Brain (organoid and tissue), 16 donors: ENCODE measurements at places on chromosomes 12 and 14.

- peak; percentile 77 for DNase-seq
Observed at GRCh38 chr12:116455540-116456329, 103.4 kb upstream of the MAP1LC3B2 start.

- DNase-seq, result no peak
Observed at GRCh38 chr12:111870216-111870615, 28.2 kb downstream of the MAPKAPK5 start.

GRCh38 chr12:98909746-98910145 lies 264.7 kb downstream of the APAF1 start:
- peak; percentile 66 for DNase-seq

GRCh38 chr12:109673884-109674283 lies 39.7 kb upstream of the FAM222A start:
- DNase-seq, result no peak

GRCh38 chr14:75044322-75044721 lies 6.9 kb downstream of the MLH3 start:
- DNase-seq, result no peak

DNA sequence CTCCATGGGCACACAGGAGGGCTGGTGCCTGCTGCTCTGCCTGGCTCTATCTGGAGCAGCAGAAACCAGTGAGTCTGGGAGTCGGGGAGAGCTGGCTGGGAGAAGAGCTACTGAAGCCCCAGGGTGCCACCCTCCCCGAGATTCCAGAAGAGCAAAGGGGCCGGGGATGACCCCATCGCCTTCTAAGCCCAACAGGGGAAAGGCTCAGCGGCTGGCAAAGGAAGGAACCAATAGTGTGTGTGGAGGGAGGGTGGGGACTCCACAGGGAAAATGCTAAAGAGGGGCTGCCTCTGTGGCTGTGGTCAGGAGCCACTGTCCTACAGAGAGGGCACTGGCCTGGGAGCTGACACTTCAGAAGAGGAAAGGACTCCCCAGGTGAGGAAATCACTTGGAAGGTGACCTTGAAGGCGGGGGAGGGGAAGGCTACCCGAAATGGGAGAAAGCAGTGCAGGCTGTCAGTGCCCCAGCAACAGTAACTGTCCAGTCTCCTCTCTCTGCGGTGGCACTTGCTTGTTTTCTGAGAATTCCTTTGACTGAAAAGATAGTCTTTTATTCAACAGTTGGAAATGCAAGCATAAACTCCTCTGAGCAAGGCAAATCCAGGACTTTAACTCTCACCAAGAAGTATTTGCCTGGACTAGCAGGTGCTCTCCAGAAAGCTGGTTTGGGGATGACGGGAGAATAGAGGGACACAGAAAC lies 552 bp downstream of the TAPBPL start:
- DNase-seq, result no peak

- no peak for DNase-seq
Observed at GRCh38 chr12:90672081-90672480, 282.9 kb downstream of the CCER1 start.

GRCh38 chr12:34301251-34302130 lies 279.2 kb downstream of the ALG10 start:
- DNase-seq, result no peak

DNA sequence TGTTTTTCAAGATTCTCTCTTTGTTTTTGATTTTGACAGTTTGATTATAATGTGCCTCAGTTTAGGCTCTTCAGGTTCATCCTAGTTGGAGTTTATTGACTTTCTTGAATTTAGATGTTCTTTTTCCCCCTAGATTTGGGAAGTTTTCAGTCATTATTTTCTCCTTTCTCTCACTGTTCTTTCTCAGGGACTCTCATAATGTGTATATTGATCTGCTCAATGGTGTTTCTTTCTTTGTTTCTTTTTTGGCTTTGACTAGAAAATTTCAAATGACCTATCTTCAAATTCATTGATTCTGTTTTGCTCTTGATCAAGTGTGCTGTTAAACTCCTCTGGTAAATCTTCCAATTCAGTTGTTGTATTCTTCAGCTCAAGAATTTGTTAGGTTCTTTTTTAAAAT lies 108.3 kb downstream of the RGS6 start:
- DNase-seq, result no peak

DNA sequence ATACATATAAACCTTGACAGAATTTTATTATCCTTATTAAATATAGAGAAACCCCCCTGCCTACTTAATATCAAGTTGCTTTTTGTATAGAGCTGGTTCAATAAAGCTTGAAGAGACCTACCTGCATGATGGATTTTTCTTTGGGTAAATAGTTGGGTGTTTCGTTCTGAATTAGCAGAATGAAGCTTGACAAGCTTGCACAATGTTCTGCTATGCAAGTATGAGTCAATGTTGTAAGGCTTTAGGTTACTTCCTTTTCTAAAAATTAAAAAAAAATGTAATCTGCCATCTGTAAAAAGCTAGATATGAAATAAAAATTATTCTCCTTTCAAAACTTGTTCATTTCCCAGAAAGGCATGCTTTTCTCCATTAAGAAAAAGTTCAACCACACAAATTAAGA lies 1662.6 kb upstream of the SEL1L start:
- DNase-seq, result no peak

GRCh38 chr12:31006416-31007152 lies 67.1 kb upstream of the DDX11 start:
- DNase-seq, result no peak

- no peak for DNase-seq
Observed at GRCh38 chr12:57456737-57457490, 1.8 kb downstream of the INHBE start.

DNA sequence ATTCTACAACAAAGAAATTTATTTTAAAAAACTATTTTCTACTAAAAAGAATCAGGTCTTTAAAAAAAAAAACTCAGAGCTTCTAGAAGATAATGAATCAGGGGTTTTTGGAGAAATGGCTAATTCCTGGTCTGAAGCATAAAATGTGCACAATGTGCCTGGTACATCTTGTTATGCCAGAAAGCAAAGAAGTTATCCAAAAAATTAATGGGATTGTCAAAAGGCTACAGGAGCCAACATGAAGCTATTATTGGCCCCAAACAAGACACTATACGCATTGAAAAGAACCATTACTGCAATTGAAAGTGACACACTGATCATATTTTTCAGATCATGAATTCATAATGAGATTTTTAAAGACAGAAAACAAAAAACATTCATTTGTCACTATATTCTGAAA lies 19.3 kb upstream of the TUBA1A start:
- DNase-seq, result no peak

- DNase-seq, result no peak
Observed at GRCh38 chr12:121190523-121191031, 19.4 kb upstream of the P2RX4 start.

- no peak for DNase-seq
Observed at GRCh38 chr12:21546716-21547115, 20.6 kb downstream of the SPX start.

- no peak for DNase-seq
Observed at GRCh38 chr12:92912052-92912451, 17.0 kb downstream of the EEA1 start.

DNA sequence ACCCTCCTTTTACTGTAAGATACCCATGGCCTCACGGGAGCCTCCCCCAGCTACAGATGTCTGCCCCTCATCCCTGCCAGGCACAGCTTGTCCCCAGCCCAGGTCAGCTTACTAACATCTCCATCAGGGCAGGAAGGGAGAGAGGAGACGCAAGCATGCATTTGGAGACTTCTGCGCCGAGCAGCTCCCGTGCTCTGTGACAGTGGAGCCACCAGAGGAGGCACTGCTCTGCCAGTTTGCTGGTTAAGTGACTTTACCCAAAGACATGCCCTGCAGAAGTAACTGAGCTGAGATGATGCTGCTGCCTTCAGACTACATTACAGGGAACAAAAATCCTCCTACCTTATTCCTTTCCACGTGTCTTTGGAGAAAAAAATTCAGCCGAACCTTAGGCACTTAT lies 133.4 kb downstream of the ESRRB start:
- peak; percentile 13 for DNase-seq

DNA sequence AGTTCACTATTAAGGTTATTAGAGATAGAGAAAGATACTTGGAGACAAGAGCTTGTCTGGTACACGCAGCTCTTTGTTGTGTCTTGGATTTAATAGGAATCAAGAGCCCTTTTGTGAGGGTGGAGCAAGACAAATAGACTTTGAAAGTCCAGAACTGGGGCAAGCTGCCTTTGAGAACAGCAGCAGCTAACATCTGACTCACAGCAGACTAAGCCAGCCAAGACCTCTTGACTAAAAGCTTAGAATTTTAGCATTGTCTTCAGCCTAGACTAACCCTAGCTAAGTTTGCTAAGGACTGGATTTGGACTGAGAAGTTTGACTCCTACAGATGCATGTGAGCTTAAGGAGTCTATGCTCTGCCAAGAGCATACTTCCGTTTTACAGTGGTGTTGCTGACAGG lies 201.9 kb upstream of the RBM19 start:
- DNase-seq, result no peak

- no peak for DNase-seq
Observed at GRCh38 chr12:102602521-102602920, 122.2 kb upstream of the IGF1 start.

DNA sequence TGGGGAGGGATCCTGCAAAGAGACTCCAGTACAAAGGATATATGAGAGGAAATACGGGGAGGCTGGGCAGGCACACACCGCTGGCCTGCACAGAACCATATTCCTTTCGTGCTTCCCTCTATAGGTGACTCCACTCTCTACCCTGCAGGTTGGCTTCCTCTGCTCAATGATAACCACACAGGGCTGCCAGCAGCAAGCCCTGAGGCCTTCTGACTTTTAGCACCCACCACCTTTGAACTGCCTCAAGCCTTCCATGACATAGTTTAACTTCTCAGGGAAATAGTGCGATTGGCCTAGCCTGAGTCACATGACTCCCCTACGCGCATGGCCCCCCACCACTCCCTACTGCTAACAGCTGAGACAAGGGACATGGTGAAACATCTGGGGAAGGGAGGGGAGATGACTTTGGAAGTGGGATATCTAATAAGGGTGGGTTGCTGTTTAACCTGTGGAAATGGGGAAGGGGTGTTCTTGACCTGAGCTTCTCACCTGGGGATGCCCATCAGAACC lies 3.0 kb upstream of the FOXN3 start:
- DNase-seq, result no peak

DNA sequence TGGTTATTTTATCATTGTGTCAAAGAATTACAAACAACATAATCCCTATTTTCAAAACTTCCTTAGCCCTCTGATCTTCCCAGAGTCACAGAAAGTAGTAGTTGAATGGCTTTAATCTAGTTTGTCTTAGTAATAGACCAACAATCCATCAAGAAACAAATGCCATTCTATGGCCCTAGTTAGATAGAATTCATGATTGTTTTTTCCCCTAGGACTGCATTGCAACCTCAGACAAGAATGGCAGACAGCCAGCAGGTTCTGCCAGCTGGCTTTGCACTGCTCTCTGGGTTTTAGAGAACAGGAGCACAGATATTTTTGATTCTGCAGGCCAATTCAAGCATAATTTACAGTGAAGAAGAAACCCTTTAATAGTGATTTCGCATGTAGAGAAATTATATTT lies 33.8 kb downstream of the SYT1 start:
- DNase-seq, result peak; percentile 70

GRCh38 chr14:101965770-101966722 lies 1.7 kb downstream of the DYNC1H1 start:
- peak; percentile 30 for DNase-seq

DNA sequence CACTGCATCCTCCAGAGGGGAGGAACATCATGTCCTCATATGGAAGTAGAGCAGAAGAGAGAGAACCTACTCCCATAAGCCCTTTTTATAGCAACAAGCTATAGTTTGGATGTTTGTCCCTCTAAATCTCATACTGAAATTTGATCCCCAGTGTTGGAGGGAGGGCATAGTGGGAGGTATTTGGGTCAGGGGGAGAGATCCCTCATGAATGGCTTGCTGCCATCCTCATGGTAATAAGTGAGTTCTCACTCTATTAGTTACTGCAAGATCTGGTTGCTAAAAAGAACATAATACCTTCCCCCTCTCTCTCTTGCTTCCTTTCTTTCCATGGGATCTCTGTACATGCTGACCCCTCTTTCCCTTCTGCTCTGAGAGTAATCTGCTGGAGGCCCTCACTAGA lies 93.9 kb downstream of the RPAP3 start:
- no peak for DNase-seq

DNA sequence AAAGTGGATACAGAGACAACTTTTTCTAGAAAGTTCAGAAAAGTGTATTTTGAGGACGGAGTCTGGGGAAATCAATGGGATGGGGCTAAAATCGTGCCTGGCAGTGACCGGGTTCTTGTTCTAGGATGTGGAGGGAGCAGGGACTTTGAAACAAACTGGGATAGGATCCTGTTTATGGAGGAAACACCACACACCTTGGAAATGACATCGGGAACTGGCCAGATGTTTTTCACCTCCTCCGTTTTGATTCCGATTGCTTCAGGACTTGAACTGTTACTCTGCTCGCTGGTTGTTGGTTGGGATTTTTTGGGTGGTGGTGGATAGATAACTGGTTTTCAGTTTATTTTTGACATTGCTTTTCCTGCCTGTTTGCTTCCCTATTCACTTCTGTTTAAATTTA lies 506 bp downstream of the EMP1 start:
- no peak for DNase-seq

GRCh38 chr12:91384806-91385205 lies 202.2 kb upstream of the DCN start:
- DNase-seq, result no peak

- no peak for DNase-seq
Observed at GRCh38 chr14:96051642-96052540, 12.7 kb downstream of the C14orf132 start.

DNA sequence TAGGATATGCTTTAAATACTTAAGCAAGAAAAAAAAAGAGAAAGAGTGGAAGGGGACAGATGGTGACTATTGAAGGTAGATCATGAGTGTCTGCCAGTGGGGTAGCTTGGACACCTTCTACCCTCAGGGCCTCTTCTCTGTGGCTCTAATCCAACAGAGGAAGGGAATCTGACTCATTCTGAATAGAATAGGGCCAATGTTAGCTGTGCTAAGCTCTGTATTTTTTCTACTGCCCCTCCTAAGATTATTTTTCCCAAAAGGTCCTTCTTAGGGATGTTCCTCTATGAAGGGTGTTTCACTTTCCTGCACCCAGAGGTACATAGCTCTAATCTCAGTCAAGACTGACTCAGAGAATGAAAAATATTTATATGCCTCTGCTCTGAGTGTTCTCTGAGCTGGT lies 25.6 kb downstream of the UNC79 start:
- no peak for DNase-seq

DNA sequence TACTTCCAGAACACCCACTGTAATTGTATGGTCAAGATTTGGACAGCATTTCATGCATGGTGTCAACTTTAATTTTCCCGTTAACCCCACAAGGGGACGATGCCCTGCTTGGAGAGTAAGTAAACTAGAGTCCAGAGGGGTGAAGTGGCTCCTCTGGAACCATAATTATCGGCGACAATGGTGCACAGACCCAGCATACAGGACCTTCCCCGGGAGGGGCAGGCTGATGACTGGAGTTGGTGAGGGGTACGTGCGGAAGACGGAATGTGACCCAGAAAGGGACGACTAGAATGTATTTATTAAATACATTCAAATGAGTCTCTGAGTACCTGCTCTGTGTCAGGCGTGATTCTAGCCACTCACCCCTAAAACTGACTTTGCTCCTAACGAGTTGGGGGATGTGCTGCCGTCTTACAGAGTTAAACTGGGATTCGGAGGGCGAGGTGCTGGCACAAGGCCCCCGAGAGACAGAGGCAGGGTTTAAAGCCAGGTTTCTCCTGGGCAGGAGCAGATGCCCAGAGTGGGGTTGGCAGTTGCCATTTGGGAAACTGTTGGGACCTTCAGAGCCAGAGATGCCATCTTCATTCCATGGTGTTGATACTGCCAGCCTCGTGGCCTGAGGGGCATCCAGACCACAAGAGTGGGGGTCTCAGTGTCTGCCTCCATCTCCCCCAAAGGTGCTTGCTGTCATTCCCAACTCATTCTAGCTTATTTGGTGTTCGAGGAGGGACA lies 10.9 kb downstream of the RTL1 start:
- DNase-seq, result no peak

GRCh38 chr12:50099302-50100008 lies 4.4 kb upstream of the GPD1 start:
- DNase-seq, result no peak
